ENCODE measurements at places on chromosomes 5 and 9. TPM values are rescaled to one million over a fixed set of nuclear protein-coding genes. Genes with fewer than 3 reads are reported as not detected.

Gene FIBCD1
- not detected for total RNA-seq

Gene EQTN
- total RNA-seq: not detected

DNA sequence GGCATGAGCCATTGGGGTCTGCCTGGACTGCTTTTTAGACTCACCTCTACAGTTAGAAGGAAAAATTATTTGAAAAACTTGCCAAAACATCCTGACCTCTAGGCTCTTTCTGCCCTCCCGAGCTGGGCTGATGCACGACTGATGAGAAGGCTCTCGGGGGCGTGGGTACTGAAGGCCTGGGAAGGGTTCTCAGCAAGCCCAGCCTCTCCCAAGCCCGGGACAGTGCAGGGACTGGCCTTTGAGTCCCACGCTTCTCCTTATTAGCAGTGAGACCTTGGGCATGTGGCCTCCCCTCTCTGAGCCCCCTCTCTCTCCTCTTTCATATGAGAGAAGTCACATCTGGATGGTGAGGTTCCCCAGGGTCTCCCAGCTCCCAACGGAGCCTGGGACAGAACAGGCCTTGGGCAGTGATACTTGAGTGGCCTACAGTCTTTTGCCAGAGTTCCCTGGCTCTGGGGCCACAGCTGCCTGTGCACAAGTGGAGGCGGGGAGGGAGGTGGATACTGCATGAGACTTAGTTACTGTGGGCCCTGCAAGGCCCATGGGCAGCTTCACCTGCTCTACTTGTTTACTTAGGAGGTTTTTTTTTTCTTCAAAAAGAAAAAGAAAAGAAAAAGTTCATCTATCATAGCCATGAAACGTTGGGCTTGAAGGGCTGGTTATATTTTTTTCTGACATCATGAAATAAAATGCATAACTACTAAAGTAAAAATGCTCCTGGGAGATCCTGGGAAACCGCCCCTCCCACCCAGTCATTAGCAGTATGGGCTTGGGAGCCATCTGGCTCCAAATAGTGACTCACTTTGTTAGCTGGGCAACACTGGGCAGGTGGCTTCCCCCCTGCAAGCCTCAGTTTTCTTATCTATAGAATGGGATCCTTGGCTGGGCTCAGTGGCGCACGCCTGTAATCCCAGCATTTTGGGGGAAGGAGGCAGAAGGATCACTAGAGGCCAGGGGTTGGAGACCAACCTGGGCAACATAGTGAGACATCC lies 139.4 kb downstream of the GAPVD1 start:
- no peak for DNase-seq

DNA sequence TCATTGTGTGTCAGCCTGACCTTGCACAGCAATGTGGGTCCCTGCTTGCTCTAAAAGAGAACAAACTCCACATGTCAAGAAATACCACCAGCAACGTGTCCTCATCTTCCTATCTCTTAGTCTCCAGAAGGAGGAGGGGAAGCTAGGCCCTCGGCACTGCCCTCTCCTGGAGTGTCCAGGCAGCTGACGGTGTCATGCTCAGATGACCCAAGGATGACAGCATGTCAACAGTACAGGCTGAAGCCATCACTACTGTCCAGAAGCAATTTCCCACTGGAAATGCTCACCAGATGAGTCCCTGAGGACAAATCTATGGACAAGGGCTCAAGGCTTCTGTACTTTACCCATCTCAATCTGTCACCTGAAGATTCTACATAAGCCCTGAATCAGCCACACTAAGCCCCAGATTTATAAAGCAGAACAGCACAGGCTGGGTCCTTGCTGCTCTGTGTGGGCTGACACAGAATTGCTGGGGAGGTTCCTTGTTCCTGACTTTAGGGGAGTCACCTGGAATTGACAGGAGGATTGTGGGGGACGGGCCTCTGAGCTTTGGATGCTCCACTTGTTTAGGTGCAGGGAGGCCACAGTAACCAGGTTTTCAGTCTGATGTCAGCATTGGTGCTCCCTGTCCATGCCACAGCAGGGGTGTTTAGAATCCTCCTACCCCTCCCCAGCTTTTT lies 210.2 kb downstream of the DAB2IP start:
- DNase-seq: no peak

DNA sequence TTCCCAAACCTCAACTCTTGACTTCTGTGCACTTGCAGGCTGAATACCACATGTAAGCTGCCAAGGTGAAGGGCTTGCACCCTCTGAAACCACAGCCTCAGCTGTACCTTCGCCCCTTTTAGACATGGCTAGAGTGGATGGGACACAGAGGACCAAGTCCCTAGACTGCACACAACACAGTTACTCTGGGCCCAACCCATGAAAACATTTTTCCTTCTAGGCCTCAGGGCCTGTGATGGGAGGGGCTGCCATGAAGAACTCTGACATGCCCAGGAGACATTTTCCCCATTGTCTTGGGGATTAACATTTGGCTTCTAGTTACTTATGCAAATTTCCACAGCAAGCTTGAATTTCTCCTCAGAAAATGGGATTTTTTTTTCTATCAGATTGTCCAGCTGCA lies 331.0 kb upstream of the RGMB start:
- no peak for DNase-seq
